DMS53 (cell line): ENCODE measurements at places on chromosomes 13 and 19.

- no peak for DNase-seq
These were observed 48.1 kb downstream of the ZC3H13 start for GRCh38 chr13:46004491-46004890.

- no peak for DNase-seq
These were observed 64.2 kb downstream of the MCF2L start for GRCh38 chr13:113033054-113033850.

GRCh38 chr19:51097796-51098195 lies 10.4 kb downstream of the CTU1 start:
- peak; percentile 51 for DNase-seq

GRCh38 chr13:82506805-82507414 lies 1375.4 kb downstream of the SLITRK1 start:
- no peak for DNase-seq

- DNase-seq, result no peak
These were observed 239.5 kb downstream of the EFNB2 start for GRCh38 chr13:106295971-106296370.

GRCh38 chr13:97851269-97851668 lies 102.2 kb upstream of the IPO5 start:
- no peak for DNase-seq

- DNase-seq, result no peak
These were observed 33.6 kb downstream of the MTMR6 start for GRCh38 chr13:25253702-25254101.

DNA sequence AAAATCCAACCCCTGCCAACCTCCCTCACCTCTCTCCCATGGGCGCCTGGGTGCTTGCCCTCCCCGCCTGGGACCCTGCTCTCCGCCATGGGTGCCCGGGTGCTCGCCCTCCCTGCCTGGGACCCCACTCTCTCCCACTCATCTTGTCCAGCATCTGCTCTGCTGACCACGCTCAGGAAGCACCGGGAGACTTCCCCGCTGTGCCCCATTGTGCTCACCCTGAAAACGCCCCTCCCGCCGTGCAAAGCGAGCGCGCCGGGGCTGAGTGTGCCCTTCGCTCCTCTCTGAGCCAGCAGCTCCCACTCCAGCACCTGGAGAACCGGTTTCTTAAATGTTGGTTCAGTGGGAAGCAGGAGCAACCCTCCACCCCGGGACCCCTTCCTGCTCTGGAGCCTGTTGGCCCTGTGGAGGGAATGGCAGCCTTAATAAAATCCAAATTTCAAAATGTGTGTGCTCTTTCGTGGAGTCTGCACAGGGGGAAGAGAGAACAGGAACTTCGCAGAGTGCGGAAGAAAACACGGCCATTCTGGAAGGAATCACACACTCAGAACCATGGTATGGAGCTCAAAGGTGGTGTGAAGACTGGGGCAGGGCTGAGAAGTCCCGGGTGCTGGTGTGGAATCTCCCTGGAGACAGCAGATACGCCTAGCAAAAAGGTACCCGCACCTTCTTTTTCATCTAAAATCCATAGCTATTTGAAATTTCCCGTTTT lies 23.1 kb upstream of the CDC16 start:
- DNase-seq, result no peak

DNA sequence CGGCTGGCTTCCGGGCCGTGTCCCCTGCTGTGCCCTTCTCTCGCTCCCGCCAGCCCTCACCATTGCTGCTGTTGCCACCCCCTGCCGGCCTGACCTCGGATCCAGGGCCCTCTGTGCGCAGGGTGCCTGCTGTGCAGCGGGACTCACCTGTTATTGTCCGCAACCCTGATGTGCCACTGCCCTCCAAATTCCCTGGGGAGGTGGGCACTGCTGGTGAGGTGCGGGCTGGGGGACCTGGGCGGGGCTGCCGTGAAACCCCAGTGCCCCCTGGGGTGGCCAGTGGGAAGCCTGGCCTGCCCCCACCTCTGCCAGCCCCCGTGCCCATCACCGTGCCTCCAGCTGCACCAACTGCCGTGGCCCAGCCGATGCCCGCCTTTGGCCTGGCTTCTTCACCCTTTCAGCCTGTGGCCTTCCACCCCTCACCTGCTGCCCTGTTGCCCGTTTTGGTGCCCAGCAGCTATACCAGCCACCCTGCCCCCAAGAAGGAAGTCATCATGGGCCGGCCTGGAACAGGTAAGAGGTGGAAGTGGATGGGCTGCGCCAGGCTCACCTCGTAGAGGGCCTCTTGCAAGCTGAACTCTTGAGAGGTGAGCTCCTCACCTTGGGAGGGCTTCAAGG lies 5.1 kb downstream of the CIC start:
- no peak for DNase-seq

DNA sequence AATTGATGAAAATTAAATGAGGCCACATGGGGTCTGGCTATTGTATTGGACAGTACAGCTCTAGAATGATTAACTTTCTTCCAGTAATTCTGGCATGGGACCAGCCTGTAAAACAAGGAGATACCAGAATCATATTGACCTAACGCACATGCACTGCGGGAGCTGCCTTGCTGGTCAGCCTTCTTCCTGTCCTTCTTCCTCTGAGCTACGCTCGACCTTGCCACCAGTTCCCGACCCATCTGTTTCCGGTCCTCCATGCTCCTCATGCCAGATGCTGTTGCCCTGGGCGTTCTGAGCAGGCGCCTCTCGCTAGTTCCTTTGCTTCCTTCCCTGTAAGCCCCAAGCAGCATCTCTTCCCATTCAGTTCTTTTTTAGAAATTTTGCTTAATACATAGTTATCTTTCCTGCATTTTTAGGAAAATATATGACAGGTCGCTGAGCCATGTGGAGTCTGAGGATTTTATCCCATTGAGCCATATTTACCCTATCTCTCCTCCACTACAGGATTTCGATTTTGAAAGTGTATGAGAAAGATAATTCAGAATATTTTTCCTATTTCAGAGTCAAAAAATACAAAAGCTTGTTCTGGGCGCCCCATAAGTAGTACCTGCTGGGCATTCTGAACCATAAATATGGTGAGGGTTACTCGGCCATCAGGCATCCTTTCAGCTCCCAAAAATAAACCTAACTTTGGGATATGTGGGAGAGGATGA lies 38.6 kb downstream of the TNFRSF19 start:
- no peak for DNase-seq

DNA sequence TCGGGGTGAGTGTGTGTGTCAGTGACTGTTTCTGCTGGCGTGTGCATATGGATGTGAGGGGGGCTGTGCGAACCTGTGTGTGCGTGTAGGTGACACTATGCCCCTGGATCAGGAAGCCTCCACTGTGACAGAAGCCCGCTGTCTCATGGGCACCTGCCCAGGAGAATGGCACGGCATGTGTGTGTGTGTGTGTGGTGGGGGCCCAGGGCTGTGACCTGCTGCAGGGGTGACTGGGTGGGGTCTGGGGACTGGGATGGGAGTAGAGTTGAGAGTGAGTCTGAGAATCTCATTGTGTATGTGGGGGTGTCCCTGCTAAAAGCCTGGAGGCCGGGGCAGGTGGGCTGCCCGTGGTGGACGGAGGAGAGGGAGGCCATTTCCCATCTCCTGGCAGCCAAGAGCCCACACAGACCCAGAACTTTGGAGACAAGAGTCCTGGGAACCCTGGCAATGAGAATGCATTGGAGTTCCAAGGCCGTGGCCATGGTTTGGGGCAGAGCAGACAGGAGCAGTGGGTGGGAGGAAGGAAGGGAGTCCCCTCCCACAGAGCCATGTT lies 6.4 kb upstream of the TPM4 start:
- no peak for DNase-seq

DNA sequence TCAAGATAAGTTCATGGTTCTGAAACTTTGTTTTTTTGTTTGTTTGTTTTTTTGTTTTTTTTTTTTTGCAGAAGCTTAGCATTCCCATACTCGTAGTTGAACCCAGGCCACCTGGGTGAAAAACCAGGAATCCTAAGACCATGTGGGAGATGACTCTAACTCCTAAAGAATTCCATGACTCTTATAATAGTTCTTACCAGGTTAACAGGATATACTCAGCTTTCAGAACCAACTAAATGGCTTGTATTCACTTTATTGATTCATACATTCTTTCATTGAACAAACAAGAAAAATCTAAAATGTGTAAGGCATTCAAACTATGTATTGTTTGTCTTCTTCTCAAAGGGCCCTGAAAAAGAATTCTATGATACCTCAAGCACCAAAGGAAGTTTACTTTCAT lies 40.5 kb upstream of the KLF5 start:
- DNase-seq, result no peak

DNA sequence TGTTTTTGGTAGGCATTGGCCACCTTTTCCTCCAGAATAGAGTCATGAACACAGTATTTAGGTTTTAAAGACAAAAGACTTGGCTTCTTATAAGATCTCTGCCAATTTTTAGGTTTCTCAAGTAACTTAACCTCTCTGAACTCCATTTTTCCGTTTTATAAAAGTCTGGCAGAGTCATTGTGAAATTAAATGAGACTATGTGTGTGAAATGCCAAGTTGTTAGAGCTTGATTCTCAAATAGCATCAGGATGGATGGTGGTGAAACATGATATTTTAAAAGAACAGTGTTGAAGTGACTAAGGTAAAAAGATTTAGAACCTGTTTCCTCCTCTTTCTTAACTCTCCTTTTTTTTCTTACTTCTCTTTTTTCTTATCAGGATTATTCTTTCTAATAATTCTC lies 617.7 kb upstream of the SLITRK1 start:
- no peak for DNase-seq
